ENCODE measurements at places on chromosomes 2 and 18.

DNA sequence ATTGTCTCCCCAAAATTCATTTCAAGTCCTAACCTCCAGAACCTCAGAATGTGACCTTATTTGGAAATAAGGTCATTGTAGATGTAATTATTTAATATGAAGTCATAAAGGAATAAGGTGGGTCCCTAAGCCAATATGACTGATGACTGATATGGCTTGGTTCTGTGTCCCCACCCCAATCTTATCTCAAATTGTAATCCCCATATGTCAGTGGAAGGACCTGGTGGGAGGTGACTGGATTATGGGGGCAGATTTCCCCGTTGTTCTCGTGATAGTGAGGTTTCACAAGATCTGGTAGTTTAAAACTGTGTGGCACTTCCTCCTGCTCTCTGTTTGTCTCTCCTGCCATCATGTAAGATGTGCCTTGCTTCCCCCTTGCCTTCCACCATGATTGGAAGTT is 43.0 kb upstream of the BCL11A start:
- no peak for DNase-seq

DNA sequence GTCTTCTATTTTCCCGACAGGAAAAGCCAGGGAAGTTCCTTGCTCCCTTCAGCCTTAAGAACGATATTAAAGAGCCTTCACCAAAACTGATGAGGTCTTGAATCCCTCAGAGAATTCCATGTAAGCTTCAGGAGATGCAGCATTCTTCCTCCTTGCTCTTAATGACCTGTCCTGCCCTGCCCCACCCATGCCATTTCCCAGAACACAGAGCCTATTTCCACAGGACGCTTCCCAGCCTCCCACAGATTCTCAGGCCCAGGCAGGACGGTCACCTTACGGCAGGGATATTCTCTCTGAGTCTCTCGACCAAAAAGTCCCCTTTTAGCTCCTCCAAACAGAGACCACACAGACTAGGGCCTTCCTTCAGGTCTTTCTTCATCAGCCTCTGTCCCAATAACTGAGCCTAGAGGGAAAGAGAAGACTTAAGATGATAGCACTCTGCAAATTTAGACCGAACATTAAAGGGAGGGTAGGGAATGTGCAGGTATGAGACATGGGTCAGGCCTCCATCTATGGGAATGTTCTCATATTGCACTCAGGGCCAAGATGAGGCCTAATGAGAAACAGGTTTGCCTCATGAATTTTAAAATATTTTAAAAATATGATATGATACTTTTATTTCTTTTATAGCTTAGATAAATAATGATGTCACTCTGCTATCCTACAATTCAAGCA is 62.1 kb downstream of the COBLL1 start:
- DNase-seq = no peak

DNA sequence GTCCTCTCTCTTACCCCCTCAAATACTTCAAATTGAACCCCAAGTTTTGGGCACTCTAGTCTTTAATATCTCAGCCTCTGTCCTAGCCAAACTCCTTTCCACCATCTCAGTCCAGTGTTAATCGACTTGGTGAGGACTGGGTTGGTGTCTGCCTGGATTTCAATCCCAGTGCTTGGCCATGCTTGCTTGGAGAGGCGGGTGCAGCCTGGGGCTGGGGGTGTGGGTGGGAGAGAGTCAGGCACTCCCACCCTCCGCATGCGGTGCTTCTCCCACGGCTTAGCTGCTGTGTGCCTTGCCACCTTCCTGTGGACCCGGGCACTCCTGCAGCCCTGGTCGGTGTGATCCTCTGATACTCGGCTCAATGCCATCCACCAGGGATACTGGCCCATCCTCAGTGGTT is 220.8 kb upstream of the HDAC4 start:
- DNase-seq = no peak

GRCh38 chr2:151083856-151084795 is 177.5 kb downstream of the RBM43 start:
- no peak for DNase-seq
